Right forelimb (tissue), 1 donor: ENCODE measurements at places on chromosomes 4 and X.
A peak's percentile ranks its signal among the peaks of the same experiment; 100 is the strongest.

DNA sequence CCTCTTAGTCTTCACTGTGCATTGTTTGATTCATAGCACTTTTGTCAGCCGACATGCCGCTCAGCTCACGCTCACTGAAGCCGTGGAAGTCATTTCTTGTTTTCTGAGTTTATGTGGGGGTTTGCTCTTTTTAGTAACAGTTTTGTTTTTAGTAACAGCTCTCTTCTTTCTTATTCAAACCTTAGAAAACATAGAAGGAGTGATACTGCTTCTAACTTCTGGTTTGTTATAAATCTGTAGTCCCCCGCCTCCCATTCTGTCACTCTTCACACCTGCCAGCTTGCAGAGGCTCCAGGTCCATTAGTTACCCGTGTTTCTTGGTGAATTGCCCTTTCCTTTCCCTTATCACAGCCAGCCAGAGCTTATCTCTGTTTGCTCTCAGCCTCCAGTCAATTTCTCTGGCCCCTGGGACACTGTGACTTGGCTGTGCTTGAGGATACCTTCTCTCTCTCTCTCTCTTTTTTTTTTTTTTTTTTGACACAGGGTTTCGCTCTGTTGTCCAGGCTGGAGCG, 50.5 kb downstream of the GRK4 start:
- no peak for DNase-seq

DNA sequence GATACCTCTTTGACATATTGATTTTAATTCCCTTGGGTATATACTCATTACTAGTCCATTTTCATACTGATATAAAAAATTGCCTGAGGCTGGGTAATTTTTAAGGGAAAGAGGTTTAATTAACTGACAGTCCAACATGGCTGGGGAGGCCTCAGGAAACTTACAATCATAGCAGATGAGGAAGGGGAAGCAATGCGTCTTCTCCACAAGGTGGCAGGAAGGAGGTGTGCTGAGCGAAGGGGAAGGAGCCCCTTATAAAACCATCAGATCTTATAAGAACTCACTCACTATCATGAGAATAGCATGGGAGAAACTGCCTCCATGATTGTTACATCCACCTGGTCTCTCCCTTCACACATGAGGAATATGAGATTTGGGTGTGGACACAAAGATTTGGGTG, 42.4 kb downstream of the MSX1 start:
- DNase-seq, result no peak

DNA sequence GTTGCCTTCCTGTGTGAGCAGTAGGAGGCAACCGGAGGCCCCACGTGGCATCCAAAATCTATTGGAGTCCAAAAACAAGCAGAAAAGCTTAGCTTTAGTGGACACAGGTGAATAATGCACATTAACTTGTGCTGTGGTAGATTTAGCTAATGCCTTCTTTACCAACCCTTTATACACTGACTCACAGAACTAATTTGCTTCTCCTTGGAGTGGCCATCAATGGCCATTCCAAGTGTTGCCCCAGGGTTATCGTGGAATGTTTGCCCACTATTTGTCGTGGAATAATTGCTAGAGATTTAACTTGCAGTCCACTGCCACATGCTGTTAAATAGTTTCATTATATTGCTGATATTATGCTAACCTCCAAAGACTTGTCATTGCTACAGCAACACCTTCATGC, 729.1 kb downstream of the STPG2 start:
- no peak for DNase-seq

- no peak for DNase-seq
Observed at GRCh38 chr4:36267486-36268268, 13.7 kb upstream of the DTHD1 start.

GRCh38 chrX:153871946-153872878, 13.8 kb downstream of the L1CAM start:
- no peak for DNase-seq

GRCh38 chr4:101993002-101993841, 202.7 kb downstream of the BANK1 start:
- DNase-seq, result no peak

GRCh38 chr4:169952236-169953002, 73.8 kb downstream of the MFAP3L start:
- DNase-seq, result no peak

GRCh38 chrX:121052122-121052521, 4.7 kb downstream of the GLUD2 start:
- DNase-seq, result no peak

DNA sequence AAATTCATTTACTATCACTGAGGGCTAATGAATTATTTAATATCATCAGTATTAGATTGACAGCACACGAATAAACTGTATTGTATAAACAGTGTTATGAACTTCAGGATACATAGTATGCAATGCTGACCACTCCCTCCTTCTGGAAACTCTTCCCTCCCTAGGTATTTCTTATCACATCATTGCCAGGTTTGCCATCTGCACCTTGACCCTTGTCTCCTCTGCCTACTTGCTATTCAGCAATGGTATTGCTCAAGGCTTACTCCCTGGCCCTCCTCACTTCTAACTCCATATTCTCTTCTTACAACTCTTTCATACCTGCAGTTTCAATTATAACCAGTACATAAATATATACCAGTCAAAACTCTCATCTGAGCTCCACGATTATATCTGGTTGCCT, 38.9 kb downstream of the ATP8A1 start:
- no peak for DNase-seq

DNA sequence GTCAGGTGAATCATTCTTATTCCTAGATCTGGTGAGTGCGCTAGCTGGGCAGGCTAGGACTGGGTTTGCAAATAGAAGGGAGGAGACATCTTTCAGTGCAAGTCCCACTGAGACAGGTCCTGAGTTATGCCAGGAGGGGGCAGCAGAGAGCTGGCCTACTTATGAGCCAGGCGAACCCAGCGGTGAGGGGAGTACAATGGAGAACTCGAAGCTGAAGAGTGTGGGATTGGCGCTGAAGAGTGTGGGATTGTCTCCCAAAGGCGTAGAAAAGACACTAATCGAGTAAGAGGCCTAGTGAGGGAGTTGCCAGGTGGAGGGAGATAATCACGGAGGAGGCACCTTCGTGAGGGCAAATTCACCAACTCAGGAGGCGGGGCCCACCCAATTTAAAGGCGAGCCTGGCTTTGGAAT, 91.7 kb upstream of the CXorf66 start:
- DNase-seq, result peak; percentile 68

DNA sequence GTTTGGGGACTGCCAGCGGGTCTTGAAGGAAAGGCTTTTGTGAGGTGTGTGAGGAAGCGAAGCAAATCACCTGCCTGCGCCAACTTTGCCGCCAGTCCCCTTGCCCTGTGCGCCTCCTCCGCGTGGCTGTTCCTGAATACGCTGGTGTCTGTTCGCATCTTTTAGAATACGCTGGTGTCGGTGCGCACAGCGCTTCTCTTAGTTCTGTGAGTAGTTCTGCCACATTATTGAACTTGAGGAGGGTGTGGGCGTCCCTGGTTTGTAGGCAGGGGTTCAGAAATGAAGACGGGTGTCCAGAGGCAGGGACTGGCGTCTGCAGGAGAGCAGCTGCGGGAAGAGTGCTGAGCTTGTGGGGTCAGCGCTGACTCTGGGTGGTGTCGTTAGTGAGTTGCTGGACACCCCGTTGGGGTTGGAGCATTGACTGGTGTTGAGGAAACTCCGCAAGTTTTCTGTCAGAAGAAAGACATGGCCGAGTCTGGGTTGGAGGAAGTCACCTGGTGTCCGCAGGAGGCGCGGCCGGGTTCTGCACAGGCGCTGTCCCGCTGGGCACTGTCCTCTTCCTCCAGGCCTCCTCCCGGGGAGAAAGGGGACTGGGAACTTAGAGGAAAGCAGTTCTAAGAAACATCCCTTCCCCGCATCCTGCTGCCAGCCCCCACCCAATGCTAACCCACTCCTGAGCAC, 930 bp downstream of the ZNF718 start:
- DNase-seq, result peak; percentile 48

GRCh38 chr4:78720994-78721677, 55.0 kb upstream of the BMP2K start:
- DNase-seq, result no peak

DNA sequence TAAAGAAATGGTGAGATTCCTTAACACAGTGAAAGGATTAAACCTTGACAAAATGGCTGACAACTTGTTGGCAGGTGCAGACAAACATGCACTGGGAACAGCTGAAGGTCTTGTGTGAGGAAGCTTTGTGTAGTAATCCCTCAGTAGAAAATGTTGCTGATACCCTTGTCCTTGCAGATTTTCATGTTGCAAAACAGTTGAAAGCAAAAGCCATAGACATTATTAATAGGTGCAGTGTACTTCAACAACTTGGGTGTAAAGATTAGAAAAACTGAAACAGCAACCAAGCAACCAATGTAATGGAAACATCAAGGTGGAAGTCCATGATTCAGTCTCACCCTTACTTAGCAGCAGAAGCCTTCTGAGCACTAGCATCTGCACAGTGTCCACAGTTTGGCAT, 29.8 kb downstream of the UGT2B7 start:
- DNase-seq, result no peak

DNA sequence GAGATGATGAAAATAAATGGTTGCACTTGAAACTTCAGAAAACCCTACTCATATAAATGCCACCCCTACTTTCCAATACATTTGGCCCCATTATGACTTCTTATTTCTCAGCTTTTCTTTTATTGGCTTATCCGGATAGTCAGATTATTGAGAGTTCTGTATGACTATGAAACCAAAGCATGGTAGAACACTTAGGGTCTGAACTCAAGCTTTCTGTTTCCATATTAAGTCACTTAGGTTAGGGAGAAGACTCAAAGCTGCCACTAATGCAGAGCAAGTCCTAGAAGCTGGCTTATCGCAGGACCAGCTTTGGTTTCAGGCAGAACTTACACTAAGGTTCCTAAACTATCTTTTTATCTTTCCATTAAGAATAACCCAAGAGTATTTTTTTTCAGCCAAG, 229.9 kb upstream of the CPEB2 start:
- no peak for DNase-seq

DNA sequence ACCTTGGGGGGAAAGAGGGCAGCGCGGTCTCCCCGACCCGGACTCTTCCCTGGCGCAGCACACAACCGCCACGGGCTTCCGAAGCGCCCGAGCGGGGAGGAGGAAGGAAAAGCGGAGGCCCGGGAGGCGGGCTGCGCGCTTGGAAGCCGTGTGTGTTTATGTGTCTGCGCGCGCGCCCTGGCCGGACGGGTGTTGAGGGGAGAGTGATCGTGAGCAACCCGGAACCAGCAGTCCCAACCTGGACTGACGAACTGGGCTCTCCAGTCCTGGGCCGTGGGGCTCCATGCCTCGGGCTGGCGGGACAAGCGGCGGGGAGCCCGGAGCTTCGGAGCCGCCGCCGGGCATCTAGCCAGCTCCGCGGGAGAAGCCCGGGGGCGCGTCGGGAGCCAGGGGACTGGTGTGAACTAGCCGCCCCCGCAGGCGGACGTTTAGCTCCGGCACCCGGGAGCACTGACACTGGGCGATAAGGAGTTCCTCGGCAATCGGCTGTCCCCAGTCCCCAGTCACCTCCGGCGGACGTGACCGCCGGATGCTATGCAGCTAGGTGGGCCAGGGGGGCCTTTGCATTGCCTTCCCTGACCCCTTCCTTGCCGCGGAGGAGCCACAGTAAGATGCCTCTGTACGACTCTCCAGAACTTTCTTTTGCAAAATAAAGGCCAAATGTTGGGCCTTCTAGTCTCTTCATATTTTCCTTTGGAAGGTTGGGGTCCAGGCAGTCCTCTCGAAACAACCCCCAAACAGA, 74.8 kb upstream of the BCOR start:
- DNase-seq, result peak; percentile 80

DNA sequence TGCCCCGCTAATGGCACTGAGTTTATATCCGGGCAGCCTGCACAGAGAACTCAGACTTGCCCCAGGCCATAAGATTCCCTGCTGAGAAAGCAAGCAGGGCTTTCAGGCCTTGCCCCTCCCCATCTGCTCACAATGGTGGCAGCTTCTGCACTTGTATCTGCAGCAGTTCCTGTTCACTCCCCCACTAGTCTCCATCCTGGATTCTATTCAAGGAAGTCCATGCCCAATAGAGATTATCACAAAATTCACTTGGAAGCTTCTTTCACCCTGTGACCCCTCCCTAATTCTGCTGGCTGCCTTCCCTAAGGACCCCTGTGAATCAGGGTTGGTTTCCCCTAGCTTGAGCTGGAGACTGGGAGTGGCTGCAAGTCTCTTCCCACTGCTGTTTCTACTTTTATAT, 34.5 kb upstream of the UCP1 start:
- no peak for DNase-seq

DNA sequence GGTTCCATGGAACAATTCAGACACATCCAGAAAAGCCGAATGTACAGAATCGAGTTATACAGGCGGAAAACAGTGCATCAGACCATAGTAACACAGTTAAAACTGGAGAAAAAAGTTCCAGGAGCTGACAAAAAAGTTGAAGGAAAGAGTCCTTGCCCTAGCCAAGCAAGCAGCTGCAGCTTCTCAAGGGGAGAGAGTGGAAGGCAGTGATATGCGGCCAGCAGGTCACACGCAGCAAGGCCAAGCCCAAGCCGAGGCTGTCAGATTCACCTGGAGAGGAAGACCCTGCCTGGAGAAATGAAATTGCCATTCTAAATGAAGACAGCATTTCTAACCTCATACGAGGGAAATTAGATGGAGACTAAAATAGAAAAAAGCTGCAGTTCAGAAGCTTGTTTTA, 55.8 kb downstream of the RGS12 start:
- no peak for DNase-seq

DNA sequence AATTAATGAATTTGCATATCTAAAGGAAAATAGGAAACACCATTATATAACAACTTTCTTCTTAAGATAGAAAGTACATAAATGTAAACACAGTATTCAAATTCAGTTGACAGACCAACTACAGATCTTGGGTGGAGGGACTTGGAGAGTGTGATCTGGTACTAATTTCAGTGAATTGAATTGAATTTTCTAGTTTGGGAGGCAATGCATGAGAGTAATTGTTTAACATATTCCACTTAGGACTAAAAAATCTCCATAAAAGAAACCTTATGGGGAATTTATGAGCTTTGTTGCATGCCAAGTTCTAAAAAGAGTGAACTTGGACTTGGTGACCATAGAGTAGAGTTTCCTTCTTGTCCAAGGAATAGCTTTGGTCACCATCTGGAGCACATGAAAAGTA, 261.1 kb upstream of the TTC29 start:
- DNase-seq, result no peak

- DNase-seq, result no peak
Observed at GRCh38 chr4:79272761-79273160, 53.1 kb downstream of the NAA11 start.

DNA sequence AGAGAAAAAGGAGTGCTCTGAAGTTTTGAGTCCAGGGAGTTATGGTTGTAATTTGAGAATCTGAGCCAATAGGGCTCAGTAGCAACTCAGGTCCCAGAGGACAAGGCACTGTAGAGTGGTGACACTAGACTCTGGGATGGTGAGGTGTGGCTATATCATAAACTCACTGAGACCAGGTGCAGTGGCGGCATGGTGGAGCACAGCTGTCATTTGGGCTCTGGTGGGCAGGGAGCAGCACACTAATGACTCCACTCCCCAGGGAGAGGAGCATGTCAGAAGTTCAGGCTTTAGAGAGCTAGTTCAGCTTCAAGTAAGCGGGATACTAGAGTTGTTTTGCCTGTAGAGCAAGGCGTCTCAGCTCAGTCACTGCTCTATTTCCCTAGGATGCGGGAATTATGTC, 165.4 kb upstream of the USP38 start:
- no peak for DNase-seq

- DNase-seq, result no peak
Observed at GRCh38 chr4:22683726-22684125, 9.0 kb upstream of the GBA3 start.
